ENCODE measurements at places on chromosomes 7 and 10.

GRCh38 chr7:95322396-95322795, 1.9 kb downstream of the PON1 start:
- DNase-seq: peak; percentile 76

DNA sequence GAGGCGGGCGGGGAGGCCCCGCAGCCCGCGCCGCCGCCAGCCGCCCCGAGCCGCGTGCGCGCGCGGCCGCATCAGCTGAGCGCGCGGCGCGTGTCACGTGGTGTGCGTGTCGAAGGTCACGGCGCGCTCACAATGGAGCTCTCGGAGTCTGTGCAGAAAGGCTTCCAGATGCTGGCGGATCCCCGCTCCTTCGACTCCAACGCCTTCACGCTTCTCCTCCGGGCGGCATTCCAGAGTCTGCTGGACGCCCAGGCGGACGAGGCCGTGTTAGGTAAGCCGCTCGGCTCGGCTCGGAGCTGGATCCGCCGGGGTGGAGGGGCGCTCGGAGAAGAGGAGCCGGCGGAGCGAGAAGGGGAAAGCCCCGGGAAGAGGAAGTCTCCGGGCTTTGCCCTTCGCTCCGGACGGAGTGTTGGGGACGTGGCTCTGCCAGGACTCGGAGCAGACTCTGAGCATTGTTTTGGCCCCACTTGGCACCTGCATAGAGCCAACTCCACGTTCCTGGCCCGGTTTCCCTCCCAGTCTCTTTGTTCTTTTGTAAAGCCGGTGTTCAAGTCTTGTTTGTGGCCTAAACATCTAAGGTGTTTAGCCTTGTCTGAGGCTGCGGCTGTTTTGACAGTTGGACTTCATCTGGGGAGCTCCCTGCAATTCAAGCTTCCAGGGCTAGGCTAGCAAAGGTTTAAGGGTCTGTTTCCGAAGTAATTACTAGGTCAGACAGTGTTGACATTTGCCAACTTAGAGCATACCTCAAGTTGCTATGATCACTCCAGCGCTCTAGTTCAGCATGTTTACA, at the start of gene COMMD3:
Gene COMMD3, plus strand, starts transcription at position 103 of the 790 bp plus-strand sequence. Its CDS starts 30 bp downstream, at position 133.
- DNase-seq: peak; percentile 89

DNA sequence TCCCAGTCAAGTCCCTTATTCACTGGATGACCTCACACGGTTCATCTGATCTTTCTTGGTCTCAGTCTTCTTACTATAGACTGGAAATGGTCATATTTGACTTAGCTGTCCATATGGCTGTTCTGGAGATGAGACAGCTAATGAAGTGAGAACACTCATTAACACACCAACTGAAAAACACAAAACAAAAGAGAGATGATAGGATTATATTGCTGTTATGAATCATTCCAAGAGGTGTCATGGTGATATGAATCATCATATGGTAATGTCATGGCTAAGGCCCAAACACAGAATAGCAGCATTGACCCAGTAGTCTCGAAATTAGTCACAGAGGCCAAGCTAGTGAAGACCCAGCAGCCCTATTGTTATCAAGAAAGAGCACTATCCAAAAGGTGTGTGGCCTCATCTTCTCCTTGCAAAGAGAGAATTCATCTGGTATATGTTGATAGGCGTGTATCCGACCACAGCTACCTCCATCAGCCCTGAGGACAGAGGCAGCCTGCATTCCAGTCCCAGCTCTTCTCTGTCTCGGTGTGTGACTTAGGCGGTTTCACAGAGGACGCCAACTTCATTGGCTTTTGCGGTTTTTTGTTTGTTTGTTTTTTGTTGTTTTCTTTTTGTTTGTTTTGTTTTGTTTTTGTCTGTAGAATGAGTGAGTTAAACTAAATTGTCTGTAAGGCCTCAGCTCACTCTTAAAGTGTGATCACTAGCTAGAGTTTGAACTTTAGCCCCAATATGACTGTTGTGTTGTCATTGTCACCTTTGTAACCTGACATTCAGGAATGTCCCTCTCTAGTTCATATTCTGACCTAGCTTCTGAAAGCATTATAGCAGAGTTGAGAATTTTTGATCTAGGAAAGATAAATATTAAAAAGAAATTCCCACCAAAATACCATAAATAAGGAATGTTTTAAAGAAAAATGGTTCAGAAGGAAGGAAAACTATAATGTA, 97.4 kb upstream of the PDCD4 start:
- DNase-seq: peak; percentile 71

DNA sequence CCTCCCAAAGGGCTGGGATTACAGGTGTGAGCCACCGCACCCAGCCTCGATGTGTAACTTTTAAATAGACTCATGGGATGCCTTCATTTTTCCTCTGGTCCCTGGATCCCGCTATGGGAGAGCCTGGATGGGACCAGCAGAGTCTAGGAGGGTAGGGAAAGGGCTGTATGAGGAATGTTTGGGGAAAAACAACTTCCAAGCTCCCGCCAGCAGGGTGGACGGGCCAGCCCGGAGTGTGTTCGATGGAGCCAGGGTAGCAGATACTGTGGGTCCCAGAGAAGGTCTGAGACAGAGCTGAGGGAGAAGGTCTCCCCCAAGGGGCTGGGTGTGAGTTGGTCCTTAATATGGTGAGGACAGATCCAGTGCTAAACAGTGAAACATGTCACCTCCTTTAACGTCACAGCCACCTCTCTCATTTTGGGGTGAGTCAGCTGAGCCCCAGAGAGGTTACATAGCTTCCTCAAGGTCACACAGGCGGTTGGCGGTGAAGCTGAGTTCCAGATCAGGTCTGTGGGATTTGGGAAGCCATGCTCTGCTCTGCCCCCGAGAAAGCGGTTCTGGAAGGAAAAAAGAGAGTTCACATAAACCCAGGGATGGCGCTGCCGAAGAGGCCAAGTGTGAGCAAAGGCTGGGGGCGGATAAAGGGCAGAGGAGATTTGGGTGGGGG, 66.4 kb downstream of the MYL10 start:
- DNase-seq: no peak

- no peak for DNase-seq
Measured at GRCh38 chr10:804787-805619, 115.5 kb upstream of the DIP2C start.

GRCh38 chr10:55058800-55059199, 257.8 kb upstream of the PCDH15 start:
- no peak for DNase-seq

DNA sequence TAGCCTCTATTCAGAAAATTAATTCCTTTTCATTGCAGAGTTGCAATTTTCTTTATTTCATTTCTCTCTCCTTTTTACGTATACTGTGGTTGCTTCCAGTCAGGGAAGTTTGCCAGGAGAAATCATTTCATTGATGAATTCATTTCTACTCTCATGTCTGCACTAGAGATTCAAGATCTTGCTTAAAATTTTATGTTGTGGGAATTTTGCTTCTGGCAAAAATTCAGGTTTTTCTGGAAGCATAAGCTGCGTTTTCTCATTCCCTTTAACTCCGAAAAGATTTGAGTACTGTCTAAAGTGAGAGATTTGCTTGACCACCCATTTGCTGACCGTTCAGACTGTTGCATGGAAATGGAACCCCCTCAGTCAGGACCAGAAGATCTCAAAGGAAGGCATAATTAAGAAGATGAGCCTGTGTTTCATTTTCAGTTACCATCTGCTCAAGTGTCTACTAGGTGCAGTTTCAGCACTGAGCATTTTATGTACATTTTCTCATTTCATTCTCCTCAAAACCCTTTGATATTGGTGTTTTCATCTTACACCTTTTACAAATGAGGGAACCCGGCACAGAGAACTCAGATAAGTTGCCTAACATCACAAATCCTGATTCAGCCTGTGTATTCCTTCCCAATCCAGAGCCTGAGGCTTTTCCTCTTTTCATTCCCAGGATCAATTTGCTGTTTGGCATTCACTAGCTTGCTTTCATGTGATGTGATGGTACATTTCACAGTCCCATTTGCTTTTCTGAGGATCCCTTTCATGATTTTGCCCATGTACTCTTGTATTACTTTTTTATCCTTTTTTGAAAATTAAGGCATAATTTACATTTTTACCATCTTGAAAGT, 3.9 kb downstream of the PTPRZ1 start:
- no peak for DNase-seq
